Left cardiac atrium (tissue), 4 donors: ENCODE measurements at places on chromosomes 2 and 18. TPM values are rescaled to one million over a fixed set of nuclear protein-coding genes. Genes with fewer than 3 reads are reported as not detected.
A peak's percentile ranks its signal among the peaks of the same experiment; 100 is the strongest.

Gene ZNF532
- total RNA-seq, result 57.9 TPM

Gene FOXI3
- not detected for total RNA-seq

Gene GALNT14
- 0.53 TPM for total RNA-seq

Gene CFAP65
- total RNA-seq, result not detected

Gene SLC40A1
- total RNA-seq, result 79.3 TPM

Gene FAM110C
- 5.3 TPM for total RNA-seq

Gene DSG1
- 3.6 TPM for total RNA-seq

Gene ACTG2
- 12.1 TPM for total RNA-seq

Gene RIF1
- 17.3 TPM for total RNA-seq

DNA sequence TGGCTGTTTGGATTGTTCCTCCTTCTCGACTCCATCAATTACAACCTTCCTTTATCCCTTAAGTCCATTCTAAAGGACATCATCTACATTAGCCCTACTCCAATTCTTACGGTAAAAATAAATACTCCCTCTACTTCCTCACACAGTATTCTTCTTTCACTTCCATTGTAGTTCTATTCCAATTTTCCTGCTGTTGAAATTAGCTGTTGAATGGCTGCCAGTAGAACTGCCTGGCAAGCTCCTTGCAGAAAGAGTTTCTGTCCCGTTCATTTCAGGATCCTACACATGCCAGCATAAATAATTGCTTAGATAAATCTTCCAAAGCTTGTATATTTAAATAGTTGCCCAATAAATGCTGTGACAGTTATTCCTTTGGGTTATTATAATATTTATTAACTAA is 459.3 kb upstream of the TRIB2 start:
- DNase-seq, result peak; percentile 22

GRCh38 chr2:162258686-162259085 is 15.4 kb upstream of the FAP start:
- DNase-seq, result no peak

DNA sequence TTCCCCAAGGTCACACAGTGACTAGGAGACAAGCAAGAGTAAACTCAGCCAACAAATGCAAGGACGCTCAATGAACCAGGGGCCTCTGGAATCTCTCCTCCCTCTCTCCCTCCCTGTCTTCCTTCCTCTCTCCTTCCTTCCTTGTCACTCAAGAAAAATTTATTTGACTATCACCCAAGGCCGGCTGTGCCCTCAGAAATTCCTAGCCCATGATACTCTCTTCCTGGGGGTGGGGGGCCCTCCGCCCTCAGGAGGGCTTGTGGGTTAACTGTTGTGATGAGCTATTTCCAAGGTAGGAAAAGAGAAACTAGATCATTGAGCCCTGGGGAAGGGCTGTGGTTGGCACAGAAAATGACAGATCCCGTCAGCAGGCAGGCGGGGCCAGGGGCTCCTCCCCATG is 21.7 kb downstream of the INHBB start:
- no peak for DNase-seq

DNA sequence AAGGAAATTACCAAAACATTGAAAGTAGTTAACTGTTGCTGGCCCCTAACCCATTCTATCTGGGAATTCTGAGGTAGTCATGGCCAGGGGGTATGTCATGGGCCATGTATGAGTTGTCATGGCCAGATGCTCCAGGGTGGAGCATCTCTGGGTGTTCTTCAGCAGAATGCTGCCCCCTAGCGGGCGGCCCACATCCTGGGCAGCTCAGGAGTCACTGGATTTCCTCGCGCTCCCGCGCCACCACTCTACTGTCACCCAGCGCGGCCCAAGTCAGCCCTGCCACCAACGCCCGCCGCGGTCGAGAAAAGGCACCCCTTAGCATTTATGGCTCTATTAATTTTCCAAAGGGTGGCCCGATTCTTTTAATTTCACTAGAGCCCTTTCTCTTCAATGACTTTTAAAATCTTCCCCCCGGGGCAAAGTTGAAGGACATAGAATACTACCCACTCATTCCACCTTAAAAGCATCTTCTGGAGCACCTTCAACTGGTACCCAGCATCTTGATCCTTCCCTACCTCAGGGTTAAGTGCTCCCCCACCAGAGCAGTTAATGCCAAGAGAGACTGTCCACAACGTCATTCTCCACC is 41.6 kb downstream of the PKDCC start:
- DNase-seq, result peak; percentile 80

GRCh38 chr2:180763263-180763989 is 217.0 kb upstream of the UBE2E3 start:
- no peak for DNase-seq

- DNase-seq, result no peak
These were observed 40.3 kb downstream of the CLASP1 start for GRCh38 chr2:121608967-121609366.

DNA sequence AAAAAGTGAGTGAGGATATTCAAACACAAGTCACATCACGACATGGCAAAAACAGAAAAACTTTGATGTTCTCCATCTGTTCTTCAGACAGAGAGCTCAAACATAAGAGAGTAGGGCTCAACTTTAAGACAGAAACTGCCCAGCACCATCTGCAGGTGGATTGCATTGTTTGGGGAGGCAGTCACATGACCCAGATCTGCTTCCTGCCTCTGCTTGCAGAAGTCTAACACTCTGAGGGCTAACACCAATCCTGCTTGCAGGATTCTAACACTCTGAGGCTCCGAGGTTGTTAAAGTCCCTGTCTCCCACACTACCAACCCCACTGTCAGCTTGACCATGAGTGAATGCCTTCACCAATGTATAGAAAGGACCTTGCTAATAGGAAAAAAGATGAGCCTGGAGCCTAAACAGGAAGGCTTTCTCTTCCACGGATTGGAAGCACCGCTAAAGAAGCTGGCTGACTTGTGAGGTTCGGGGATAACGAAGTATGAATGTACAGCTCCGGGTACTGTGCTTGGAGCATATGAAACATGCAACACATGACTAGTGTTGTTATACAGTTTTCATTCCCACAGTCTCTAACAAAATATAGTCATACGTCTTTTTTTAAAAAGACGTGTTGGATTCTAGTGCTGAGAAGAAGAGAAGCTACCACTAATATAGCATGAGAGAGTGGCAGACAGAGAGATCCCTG is 176.6 kb upstream of the CREB1 start:
- no peak for DNase-seq

GRCh38 chr2:126890551-126891450 is 7.9 kb upstream of the TEX51 start:
- no peak for DNase-seq

DNA sequence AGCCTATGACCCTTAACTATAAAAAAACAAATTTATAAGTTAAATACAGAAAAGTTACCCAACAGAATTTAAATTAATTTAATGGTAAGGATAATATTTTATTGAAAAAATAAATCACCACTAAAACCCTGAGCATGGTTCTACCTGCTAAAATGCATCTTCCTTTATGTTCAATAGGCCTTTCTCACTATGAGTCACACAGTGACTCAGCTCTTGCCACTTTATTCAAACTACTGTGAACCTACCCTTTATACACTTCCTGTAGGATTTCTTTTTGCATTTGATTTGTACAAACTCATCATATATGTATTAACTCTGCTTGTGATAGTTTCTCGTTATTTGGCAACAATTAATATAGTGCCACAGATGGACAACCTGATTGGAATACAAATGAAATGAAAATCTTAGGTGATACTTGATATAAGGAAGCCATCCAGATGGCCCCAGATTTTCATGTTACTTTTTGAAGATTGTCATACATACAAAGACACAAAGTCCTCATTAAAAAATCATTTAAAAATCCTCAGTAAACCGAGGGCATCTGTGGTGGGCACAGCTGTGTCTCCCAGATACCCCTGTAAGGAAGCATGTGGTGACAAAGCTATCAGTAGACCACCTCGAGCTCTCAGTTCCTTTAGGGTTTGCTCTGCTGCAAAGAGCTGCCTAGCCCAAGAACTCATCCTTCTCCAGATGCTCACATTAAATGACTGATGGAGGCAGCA is 55.2 kb upstream of the COBLL1 start:
- no peak for DNase-seq

GRCh38 chr2:16302431-16303272 is 362.3 kb downstream of the MYCN start:
- no peak for DNase-seq

DNA sequence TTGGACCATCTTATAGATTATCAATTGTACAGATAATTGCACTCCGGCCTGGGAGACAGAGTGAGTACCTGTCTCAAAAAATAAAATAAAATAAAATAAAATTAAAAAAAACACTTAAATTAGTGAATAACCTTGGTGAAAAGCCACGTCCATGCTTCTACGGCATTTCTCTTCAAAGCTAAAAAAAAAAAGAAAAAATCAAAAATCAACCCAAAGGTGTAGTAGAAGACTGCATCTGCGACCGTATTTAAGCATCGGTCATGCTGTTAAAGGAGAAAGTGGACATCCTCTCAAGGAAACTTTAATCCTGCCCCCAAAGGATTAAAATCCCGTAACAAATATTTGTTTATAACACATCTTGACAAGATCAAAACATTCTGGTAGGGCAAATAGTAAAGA is 350 bp upstream of the RNF138 start:
- no peak for DNase-seq

GRCh38 chr2:218129458-218130135 is 3.8 kb downstream of the CXCR2 start:
- no peak for DNase-seq

- no peak for DNase-seq
These were observed 7.7 kb downstream of the ZSCAN30 start for GRCh38 chr18:35282353-35282752.

DNA sequence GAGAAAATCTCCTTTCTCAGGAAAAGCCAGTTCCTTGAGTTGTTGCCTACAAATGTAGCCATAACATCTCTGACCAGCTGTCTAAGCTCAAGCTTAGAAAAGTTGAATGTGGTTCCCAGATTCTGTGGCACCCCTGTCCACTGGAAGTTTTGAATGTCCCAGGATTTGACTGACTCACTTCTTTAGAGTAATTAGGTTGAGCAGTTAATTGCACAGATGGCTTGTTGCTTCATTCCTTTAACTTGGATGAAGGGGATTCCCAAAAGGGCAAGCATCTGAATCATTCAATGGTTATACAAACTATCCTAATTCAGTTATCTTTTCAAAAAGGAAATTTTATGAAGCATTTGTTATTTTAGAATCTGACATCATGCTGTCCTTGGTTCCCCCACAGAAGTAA is 374.7 kb downstream of the LNPK start:
- no peak for DNase-seq

DNA sequence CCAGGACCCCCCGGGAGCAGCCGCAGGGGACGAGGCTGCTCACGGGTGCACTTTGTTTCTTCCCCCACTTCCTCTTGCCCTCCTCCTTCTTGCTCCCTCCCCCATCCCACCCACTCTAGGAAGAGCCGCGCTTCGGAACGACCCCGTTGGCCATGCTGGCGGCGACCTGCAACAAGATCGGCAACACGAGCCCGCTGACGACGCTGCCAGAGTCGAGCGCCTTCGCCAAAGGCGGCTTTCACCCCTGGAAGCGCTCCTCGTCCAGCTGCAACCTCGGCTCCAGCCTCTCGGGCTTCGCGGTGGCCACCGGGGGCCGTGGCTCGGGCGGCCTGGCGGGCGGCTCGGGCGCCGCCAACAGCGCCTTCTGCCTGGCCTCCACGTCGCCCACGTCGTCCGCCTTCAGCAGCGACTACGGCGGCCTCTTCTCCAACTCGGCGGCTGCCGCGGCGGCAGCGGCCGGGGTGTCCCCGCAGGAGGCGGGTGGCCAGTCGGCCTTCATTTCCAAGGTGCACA is 1.3 kb downstream of the SP9 start:
- no peak for DNase-seq

GRCh38 chr2:230668939-230669303 is 43.7 kb upstream of the CAB39 start:
- no peak for DNase-seq

DNA sequence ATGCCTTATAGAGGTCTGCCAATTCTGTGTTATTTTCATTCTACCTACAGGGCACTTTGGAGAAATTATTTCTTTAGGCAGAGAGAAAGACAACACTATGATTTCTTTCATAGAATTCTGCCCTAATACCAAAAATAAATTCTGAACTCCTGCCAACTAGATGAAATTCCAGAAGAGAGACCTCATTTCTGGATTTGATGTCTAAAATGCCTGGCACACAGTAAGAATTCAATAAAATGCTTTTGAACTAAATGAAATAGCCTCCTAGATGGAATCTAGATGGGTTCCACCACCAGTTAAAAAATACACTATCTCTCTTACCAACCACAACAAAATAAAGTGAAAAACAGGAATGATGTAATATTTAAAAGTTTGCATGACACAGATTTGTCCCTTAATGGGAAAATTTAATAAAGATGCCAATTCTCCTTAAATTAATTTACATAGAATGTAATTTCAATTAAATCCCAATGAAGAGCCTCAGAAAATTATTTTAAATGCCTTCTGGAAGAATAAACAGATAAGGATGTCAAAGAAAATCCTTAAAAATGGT is 75.0 kb downstream of the OSBPL1A start:
- DNase-seq, result no peak

- no peak for DNase-seq
These were observed 330.5 kb downstream of the DYSF start for GRCh38 chr2:71783815-71784214.
